ENCODE measurements at places on chromosomes 5 and 9.

DNA sequence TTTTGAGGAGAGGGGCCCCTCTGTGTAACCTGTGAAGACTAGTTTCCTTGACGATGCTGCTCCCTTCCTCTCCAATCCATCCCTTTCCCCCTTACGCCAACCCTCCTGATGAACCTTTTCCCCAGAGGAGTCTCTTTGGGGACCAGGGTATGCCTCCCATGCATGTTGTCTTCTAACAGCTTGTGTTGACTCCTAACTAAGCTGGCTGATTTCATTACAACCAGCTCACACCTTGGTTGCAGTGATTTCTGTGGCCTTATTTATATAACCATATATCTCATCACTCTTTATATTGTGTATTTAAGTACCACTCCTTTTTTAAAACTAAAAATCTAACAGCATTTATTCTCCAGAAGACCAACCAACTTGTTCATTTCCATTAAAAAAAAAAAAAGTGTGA, 42.5 kb downstream of the SFXN1 start:
- no peak for DNase-seq

GRCh38 chr9:111955048-111955447, 58.4 kb downstream of the UGCG start:
- no peak for DNase-seq

GRCh38 chr9:37262410-37262809, 142.0 kb downstream of the ZCCHC7 start:
- no peak for DNase-seq

GRCh38 chr5:136066661-136067271, 38.0 kb downstream of the TGFBI start:
- DNase-seq, result no peak

GRCh38 chr9:131432597-131433301, 38.9 kb downstream of the PRRC2B start:
- no peak for DNase-seq

DNA sequence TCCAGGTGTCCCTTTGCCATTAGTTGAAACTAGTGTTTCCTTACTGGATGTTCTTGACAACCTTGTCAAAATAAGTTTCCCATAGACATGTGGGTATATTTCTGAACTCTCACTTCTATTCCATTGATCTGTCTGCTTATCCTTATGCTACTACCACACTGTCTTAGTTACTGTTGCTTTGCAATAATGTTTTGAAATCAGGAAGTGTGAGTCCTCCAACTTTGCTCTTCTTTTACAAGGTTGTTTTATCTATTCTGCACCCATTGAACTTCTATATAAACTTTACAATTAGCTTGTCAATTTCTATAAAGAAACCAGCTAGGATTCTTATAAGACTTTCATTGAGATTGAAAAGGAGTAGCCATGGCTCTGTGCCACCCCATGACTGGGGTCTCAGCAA, 24.3 kb downstream of the CD14 start:
- DNase-seq, result no peak

- no peak for DNase-seq
These were observed 6.5 kb upstream of the GLE1 start for GRCh38 chr9:128497824-128498610.

GRCh38 chr5:57097526-57097925, 76.3 kb upstream of the GPBP1 start:
- no peak for DNase-seq
